ENCODE measurements at places on chromosomes 4 and X.

DNA sequence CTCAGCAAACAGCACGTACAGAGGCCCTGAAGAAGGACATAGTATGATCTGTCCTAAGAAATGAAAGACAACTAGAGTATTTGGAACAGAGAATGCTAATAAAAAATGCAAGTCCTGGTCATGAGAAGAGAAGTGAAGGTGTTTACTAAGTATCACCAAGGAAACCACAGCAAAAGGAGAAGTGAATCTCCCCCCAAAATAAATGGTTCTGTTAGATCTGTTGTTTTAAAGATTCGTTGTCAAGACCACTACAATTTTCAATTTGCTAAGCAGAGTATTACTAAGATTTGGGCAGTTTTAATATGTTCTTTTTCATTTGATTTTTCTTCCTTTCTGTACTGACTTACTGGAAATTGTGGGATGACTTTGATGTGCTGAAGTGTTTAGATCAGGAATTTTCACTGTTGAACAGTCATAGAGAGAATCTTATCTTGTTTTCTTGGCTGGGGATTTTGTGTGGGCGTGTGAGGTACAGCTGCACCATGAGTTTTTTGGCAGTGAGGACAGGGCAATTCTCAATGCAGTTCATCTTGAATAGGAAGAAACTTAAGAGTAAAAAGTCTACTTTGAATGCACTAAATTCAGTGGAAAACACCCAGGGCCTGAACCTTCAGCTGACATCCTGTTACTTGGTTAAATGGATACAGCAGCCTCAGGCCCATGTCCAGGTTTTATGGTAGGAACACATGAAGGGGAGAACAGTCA lies 132.2 kb downstream of the STIM2 start:
- no peak for DNase-seq

DNA sequence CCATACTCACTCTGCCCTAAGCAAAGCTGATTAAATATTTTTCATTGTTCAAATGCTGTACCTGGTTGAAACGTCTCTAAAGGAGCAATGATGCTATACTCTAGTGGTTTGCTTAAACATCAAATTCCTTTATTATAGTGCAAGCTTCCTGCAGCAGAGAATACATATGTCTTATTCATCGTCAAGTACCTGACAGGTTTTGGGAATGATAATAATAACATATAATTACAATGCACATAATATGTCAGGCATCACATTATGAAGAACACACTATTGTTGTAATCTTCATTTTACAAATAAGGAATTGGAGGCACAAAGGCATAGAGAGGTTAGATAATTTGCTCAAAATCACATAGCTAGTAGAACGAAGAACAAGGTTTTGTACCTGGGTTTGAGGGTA lies 151.6 kb downstream of the GRIA2 start:
- DNase-seq, result no peak

DNA sequence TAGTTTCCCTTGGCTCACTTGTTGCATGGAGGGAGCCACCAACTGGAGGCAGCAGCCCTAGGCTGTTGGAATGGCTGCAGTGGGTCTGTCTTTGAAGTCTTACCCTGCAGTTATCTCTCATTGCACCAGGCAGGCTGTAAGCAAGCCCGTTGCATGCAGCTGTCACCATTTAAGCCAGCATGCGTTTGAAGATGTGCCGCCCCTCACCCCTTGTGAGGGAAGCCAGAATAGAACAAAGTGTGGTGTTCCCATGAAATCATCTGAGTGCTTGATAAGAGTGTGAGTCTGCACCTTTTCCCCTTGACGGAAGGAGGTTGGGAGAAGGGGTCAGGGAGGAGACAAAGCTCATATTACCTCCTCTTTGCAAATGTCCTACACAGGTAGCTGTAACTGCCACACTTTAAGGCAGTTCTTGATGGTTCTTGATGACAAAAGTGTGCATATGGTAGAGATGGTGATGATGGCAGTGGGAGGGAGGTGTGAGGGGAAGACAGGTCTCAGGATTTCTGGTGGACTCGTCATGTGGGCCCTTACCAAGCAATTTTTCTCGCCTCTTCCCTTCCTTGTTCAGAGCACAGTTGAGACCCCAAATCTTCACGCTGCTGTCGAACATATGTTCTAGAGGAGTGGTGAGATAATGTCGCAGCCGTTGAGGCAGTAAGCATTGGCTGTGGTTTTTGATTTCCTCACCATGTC lies 191.4 kb upstream of the LEF1 start:
- DNase-seq, result peak; percentile 26

DNA sequence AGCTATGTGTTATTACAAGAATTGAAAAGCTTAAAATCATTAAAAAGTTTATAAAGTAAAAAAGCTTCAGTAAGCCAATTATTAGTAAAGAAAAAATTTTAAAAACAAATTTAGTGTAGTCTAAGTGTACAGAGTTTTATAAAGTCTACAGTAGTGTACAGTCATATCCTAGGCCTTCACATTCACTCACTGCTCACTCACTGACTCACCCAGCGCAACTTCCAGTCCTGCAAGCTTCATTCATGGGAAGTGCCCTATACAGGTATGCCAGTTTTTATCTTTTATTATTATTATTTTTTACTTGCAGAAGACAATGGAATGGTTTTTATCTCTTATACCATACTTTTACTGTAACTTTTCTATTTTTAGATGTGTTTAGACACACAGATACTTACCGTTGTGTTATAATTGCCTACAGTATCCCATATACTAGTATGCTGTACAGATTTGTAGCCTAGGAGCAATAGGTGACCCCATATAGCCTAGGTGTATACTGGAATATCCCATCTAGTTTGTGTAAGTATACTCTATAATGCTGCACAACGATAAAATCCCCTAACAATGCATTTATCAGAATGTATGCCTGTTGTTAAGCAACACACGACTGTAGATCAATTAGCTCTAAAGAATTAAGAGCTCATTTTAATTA lies 230.7 kb downstream of the DCLK2 start:
- no peak for DNase-seq

DNA sequence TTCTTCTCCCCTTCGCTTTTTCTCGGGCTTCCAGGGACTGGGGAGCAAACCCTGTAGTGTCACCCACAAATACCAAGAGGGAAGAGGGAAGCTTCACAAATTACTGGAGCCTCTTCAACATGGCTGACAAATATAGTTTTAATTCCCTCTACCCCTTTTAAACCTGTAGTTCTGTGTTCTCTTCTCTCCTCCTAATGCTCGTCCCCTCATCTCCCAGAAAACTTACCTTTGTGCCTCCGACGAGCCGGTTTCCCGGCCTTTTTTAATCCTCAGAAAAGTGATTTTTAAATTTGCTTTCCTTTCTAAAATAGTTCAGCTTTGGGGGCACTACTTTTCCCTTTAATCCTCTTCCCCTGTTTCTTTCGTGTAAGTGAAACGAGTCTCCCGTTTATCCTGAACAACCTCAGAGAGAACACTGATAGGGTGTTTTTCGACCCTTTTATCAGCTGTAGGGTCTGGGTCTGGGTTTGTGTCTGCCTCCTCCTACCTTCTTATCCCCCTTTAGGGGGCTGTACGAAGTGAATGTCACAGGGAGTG lies 408 bp downstream of the TET2 start:
- DNase-seq, result no peak

GRCh38 chr4:54090804-54091623 lies 8.9 kb upstream of the GSX2 start:
- DNase-seq, result peak; percentile 59

DNA sequence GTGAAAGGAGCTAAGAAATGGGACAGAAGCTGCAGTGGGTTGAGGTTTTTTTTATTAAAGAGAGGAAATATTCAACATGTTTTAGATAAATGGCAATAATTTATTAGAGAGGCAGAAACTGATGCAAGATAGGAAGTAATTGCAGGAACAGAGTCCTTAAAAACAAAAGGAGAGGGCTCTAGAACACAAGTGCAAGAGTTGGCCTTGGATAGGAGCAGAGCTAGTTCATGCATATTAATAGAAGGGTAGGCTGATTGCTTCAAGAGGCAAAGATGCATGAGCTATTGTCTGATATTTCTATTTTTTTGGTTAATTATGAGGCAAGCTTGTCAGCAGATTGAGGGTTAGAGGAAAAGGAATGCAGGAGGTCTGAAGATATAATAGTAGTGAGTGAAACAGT lies 91.0 kb upstream of the GPRIN3 start:
- DNase-seq, result no peak

DNA sequence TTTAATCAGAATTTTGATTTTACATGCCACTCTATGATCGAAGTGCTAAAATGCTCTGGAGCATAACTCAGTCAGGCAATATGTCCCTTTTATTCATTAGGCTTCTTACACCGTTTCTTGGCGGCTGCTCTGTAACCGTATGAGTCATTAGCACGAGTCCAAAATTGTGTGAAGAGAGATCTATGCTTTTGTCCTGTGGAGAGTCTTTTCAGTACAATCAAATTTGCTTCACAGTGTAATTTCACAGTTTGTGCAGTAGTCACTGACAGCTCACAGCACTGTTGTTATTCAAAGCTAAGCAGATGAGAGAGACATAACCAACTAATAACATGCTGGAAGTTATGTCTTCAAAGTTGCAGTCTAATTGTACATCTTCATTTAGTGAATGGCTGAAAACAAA lies 167.8 kb downstream of the PCDH10 start:
- DNase-seq, result no peak

DNA sequence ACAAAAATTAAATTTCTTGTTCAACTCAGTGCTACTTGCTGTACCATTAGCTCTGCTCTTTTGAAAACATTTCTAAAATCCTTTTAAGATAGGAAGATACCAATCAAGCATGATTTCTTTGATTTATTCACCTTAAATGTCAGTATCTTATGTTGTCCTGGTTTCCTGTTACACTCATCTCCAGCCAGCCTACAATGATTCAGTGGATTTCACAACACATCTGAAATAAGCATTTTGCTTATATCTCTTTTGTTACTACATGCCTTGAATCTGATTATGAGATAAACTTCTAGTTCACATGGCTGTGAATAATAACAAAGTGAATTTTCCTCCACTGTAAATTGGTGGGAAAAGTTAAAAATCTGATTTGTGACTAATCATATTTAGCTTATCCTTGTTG lies 112.5 kb upstream of the BMP3 start:
- DNase-seq, result no peak
